Activated T-cell treated with anti-CD3 and anti-CD28 coated beads, Interleukin-2, amount 50 U/mL, for 72 hours (primary cell): ENCODE measurements at places on chromosomes 12 and 14. TPM values are rescaled to one million over a fixed set of nuclear protein-coding genes. Genes with fewer than 3 reads are reported as not detected.

- no peak for DNase-seq
These were observed 29.0 kb upstream of the ELK3 start for GRCh38 chr12:96164951-96165811.

- DNase-seq, result no peak
These were observed 492.2 kb downstream of the APAF1 start for GRCh38 chr12:99137124-99137855.

DNA sequence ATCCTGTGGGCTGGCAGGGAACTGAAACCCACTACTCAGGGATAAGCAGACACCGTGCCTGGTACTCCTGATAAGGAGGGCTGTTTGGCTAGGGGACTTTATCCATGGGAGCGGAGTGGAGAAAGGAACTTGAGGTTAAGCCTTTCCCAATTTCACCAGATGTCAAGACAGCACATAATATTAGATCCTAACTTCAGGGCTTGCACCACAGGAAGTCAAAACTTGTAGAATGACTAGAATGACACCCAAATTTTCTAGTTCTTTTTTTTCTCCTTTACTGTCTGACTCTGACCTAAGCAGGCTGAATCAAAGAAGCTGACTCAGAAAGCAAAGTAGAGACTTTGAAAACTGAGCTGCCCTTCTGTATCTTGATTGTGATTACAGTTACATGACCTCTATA lies 7.1 kb upstream of the CGRRF1 start:
- DNase-seq, result no peak

GRCh38 chr14:70640938-70641547 lies 673 bp upstream of the TTC9 start:
- peak; percentile 63 for DNase-seq

DNA sequence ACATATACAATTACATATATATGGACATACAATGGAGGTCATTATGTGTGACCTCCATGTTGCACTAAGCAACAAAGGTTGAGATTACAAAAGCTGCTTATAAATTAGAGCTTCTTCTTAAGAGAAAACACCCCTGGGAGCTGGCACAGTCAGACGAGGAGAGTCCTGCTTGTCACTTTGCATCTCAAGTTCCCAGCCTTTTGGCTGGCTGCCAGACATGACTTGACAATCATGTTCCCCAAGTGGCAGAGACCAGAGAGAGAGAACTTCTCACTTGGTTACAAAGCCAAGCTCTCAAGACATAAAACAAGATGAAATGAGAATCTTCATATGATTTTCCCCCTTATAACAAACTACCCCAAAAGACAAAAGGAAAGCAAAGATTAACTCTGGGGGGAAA lies 8.5 kb upstream of the SYNJ2BP start:
- no peak for DNase-seq

DNA sequence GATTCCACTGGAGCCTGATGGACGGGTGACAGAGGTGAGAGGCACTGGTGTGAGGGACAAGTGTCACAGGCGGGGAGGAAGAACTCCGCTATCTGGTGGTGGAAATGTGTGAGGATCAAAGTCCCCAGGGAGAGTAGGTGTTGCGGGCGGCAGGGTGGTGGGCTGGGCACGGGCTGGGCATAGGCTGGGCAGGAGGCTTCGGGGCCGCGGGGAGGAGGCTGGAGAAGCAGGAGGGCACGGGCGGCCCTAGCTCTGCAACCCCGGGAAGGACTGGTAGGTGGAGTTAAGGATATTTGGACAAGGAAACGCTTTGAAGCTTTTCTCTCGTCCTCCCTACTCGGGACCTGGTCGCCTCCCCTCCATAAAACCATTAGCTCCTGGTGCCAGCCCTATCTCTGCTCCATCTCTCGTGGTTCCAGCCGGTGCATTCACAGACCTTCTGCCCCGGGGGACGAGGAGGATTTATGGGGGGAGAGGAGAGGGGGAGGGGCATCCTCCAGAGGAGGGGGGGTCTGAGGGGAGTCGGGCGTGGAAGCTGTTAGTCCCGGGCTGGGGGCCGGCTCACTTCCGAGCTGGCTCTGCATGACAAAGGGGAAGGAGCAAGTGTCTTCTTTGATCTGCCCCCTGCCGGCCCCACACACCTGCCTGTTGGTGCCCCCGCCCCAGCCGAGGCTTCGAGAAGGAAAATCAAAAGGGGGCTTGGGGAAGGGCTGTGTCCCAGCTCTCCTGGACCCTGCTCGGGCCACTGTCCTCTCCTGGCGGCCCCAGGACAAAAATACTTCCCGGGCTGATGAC lies 504 bp downstream of the WNT5B start:
- DNase-seq, result no peak

DNA sequence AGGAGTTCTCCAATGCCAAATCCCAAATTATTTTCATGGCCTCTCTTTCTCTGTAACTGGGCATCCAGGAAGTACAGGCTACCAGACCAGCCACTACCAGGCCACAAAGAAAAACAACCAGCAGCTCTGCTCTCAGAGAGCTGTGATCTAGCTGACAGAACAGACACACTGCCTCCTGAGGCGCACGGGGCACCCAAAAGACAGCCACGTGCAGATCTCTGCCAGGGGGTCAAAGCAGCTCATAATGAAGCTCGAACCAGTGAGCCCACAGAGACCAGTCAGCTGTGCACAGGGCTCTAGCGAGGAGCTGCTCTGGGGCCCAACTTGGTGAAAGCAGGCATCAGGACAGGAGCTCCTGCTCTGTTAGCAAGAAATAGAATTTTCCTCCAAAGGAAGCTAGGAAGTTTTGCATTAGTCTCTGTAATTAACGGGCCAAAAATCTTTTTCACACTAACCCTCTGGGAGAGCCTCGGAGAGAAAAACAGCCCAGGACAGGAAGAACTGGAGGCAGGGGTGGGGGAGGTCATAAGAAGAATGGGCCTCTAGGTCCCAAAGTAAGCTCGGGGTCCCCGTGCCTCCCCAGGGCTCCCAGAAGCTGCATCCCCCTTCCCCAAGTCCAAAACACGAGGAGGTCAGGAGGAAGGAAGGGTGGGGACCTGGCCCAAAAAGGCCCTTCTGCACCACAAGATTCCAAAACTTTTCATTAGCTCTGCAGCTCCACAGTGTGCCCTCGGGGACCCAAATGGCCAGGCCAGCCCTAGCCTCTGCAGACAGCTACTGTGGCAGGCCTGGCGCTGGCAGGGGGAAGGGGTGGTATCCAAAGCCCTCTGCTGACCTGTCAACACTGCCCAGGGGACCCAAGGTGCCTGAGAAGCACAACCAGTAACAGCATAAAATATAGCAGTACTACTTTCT lies 30.2 kb downstream of the ACTN1 start:
- no peak for DNase-seq

- no peak for DNase-seq
These were observed 6.4 kb downstream of the TMEM121 start for GRCh38 chr14:105532735-105533141.

DNA sequence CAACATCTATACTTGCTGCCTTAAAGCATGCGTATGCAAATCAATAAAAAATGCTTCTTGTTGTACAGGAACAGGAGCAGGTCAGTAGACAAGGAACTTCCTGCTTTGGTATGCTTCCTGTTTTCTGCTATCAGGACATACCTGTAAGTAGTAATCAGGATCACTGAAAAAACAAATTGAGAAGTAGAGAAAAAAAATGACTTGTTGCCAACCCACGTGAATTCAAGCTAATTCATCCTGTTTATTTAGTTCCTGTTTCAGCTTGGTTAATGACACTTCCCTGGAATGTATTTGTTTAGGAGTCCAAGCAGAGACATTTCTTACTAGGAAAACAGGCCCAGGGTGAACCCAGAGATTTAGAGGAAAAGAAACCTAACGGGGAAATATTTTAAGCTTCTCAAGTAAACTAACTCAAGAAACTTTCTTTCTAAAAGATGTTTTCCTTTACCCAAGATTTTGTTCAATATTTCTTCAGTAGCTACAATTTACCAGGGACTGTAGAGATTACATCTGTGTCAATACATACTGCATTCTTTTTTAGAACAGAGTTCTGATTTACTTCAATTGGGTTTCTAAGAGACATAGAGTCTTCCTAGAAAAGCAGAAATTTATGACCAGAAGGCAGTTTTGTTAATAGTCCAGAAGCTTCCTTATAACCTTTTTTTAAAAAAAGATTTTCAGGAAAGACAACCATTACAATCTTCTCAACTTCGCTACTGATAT lies 124.2 kb downstream of the PAWR start:
- DNase-seq, result no peak

The KRT78 gene
- total RNA-seq, result not detected

- no peak for DNase-seq
These were observed 35.0 kb downstream of the ADGRD1 start for GRCh38 chr12:130988751-130989150.

DNA sequence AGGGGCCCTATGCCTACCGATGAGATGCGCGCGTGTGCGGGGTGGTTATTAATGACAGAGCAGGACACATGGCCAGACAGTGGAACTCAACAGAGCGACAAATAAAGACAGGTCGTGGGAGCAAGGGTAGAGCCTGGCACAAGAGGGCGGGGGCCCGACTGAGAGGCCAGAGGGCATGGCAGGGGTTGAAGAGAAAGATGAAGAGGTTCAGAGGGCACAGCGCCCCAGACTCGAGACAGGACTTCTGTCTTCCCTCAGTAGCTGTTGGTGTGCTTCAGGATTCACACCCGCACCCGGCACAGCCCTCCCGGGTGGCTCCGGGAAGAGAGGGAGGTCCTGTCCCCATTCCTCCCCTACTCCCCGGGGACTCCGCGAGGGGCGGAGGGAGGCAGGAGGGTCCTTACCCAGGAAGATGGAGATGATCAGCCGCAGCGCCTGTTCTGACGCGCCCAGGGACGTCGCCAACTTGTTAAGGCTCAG lies 366 bp downstream of the LPCAT3 start:
- DNase-seq, result peak; percentile 46

The IAPP gene
- not detected for total RNA-seq

The RFLNA gene
- total RNA-seq, result not detected
